ENCODE measurements at places on chromosomes 1 and 21.
A peak's percentile ranks its signal among the peaks of the same experiment; 100 is the strongest.

GRCh38 chr1:20375563-20375962 is 84.9 kb downstream of the VWA5B1 start:
- H3K27me3 ChIP-seq = peaks cover 20% of the 10 kb centered on the region
- H3K4me3 ChIP-seq = no peak overlapping the region
- DNase-seq = no peak

- DNase-seq = no peak
- no peaks in the 10 kb centered on the region for H3K27me3 ChIP-seq
- no peak overlapping the region for H3K27ac ChIP-seq
- H3K4me1 ChIP-seq = peaks cover 23% of the 10 kb centered on the region
- peaks cover 35% of the 10 kb centered on the region for H3K36me3 ChIP-seq
- no peak overlapping the region for H3K4me3 ChIP-seq
These were observed 56.0 kb downstream of the CD247 start for GRCh38 chr1:167462341-167462740.

GRCh38 chr1:188551176-188551575 is 1722.4 kb downstream of the PLA2G4A start:
- no peaks in the 10 kb centered on the region for H3K4me1 ChIP-seq
- DNase-seq = no peak
- H3K36me3 ChIP-seq = no peaks in the 10 kb centered on the region

DNA sequence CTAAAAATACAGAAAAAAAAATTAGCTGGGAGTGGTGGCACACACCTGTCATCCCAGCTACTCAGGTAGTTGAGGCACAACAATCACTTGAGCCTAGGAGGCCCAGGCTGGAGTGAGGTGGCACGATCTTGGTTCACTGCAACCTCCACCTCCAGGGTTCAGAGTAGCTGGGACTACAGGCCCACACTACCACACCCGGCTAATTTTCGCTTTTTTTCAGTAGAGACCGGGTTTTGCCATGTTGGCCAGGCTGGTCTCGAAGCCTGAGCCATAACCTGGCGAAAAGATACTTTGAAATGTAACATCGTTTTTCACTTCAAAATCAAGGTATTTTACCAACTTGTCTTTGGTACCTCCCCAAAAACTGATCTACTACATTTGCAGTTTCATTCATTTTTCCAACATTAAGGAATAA is 6.1 kb downstream of the GAS5 start:
- no peaks in the 10 kb centered on the region for H3K27me3 ChIP-seq
- H3K27ac ChIP-seq = no peak overlapping the region
- H3K4me3 ChIP-seq = no peak overlapping the region

GRCh38 chr21:16071092-16071491 is 341.3 kb downstream of the USP25 start:
- no peak for DNase-seq
- no peaks in the 10 kb centered on the region for H3K36me3 ChIP-seq

- peaks cover 3% of the 10 kb centered on the region for H3K27me3 ChIP-seq
- no peak overlapping the region for H3K4me3 ChIP-seq
- peak; percentile 77 for DNase-seq
- H3K4me1 ChIP-seq = peaks cover 4% of the 10 kb centered on the region
- no peaks in the 10 kb centered on the region for H3K36me3 ChIP-seq
These were observed 266.9 kb downstream of the ASTN1 start for GRCh38 chr1:176897350-176898236.

DNA sequence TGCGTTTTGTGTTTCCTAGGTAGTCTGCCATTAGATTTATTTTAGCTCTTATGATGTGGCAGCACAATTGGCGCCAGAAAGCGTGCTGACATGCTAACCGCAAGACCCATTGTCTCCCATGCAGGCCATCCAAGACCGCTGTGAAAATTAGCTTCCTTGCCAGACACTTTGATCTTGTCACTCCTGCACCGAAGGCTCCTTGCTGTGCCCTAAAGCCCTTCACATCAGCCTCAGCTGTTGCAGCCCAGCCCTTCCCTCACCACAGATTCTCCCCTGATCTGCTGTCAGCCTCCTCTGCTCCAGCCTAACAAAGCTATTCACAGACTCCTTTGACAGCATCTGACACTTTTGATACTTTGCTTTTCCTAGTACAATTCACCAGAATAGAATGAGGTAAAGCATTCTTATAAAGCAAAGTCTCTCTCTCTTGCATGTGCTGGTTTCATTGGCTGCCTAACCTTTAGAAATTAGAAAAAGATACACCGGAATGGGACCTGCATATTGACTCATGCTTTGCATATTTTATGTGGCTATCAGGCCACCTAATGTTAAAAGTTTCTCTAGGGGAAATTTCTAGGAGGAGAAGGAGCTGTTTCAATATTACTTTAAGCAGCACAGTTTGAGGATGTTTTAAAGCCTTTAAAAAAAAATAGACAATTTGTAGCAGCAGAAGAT is 280.3 kb upstream of the FMN2 start:
- no peak overlapping the region for H3K4me3 ChIP-seq
- H3K36me3 ChIP-seq = no peaks in the 10 kb centered on the region
- peaks cover 19% of the 10 kb centered on the region for H3K4me1 ChIP-seq
- H3K27ac ChIP-seq = no peak overlapping the region
- DNase-seq = no peak

- no peaks in the 10 kb centered on the region for H3K27me3 ChIP-seq
- no peak overlapping the region for H3K27ac ChIP-seq
- H3K36me3 ChIP-seq = no peaks in the 10 kb centered on the region
- DNase-seq = no peak
These were observed 23.2 kb downstream of the C1orf94 start for GRCh38 chr1:34199927-34200326.

GRCh38 chr1:26799479-26800142 is 11.9 kb downstream of the PIGV start:
- peak; percentile 67 for DNase-seq
- no peaks in the 10 kb centered on the region for H3K27me3 ChIP-seq
- peak overlapping the region; percentile 89 for H3K27ac ChIP-seq
- peak overlapping the region; percentile 76 for H3K4me3 ChIP-seq

DNA sequence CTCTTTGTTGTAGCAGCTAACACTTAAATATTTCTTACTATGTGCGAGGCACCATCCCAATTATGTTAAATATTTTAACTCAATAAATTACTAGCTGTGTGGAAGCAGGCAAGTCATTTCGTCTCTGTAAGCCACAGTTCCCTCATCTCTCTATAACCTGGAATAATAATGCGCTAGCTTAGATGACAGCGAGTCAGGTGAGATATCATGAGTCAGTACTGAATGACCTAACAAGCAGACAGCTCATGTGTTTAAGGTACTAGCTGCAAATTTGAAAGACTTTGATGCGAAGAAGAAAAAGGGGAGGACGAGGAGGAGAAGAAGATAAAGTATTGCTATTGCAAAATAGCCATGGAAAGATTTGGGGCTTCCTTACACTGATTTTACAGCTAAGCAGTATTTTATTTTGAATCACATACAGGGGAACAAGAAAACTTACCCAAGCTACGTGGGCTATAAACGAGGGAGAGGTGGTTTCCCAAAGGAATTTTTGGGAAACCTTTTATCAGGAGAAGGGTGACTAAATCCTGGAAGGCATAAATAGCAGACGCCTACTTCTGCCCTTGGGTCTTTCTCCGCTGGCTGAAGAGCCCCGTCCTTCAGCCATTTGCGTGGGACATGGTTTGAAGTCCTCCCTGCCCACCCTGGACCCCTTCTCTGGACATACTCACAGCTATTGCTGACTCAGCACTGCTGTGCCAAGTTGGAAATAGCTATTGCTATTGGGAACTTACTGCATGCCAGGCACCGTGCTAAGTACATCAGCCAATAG is 8.9 kb downstream of the CITED4 start:
- H3K27ac ChIP-seq = no peak overlapping the region
- no peak overlapping the region for H3K4me3 ChIP-seq
- no peaks in the 10 kb centered on the region for H3K36me3 ChIP-seq
- H3K4me1 ChIP-seq = peaks cover 8% of the 10 kb centered on the region

DNA sequence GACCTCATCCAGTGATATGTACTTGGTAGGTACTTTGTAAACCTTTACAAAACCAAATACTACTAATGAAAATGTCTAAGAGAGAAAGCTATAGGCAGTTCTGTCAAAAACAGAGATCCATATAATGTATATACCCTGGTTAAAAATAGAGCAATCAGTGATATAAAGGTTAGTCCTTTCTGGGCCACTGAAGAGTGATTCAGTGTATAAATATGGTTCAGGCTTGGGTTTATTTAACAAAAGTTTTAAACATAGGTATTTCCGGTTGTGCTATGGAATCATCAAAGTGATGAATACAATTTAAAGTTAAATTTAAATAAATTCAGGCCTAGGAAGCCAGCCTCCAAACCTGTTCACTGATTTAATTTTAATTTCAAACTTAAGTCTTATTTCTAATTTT is 108.4 kb upstream of the DMRTA2 start:
- DNase-seq = no peak
- H3K4me1 ChIP-seq = peaks cover 10% of the 10 kb centered on the region
- no peak overlapping the region for H3K4me3 ChIP-seq
- H3K27ac ChIP-seq = no peak overlapping the region
- H3K27me3 ChIP-seq = no peaks in the 10 kb centered on the region
- H3K36me3 ChIP-seq = peaks cover 15% of the 10 kb centered on the region

DNA sequence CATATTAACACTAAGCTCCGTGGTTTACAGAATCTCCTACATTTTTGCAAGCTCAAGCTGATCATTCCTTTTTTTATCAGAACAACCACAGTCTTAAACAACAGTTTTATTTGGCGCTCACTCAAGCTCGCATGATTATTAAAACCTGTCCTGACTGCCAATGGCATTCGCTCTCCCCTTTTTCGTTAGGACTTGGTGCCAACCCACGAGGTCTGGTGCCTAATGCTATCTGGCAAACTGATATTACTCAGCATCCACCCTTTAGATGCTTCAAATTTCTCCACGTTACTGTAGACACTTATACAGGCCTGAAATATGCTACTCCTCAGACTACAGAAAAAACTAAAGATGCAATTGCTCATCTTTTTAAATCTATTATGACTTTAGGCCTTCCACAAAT is 23.0 kb upstream of the ITLN1 start:
- no peaks in the 10 kb centered on the region for H3K36me3 ChIP-seq
- H3K27ac ChIP-seq = no peak overlapping the region
- H3K4me3 ChIP-seq = no peak overlapping the region
- DNase-seq = no peak

DNA sequence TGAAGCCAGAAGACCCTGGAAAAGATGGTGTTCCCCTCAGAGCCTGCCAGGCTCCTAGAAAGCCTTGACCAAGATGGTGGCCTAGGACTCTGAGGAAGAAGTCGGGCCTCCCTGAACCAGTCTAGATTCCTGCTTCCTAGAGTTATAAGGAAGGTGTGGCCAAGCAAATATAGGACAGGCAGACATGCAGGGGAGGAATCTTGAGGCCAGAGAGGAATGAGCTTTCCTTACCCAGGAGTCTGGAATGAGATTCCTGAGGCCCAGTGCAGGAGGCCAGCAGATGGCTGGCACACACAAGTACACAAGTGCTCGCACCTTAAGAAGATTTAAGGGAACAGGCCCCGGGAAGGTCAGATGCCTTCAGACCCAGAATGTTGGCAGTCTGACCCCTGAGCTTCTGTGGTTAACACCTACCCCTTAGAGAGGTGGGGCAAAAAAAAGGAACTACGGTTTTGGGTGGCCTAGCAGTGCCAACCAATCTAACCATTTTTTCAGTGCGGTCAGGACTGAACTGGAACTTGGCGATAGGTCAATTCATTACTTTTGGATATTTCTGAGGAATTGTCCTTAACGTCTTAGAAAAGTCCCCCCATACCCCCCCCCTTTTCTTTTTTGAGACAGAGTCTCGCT is 73.3 kb downstream of the MDM4 start:
- peaks cover 2% of the 10 kb centered on the region for H3K4me1 ChIP-seq
- H3K36me3 ChIP-seq = no peaks in the 10 kb centered on the region

DNA sequence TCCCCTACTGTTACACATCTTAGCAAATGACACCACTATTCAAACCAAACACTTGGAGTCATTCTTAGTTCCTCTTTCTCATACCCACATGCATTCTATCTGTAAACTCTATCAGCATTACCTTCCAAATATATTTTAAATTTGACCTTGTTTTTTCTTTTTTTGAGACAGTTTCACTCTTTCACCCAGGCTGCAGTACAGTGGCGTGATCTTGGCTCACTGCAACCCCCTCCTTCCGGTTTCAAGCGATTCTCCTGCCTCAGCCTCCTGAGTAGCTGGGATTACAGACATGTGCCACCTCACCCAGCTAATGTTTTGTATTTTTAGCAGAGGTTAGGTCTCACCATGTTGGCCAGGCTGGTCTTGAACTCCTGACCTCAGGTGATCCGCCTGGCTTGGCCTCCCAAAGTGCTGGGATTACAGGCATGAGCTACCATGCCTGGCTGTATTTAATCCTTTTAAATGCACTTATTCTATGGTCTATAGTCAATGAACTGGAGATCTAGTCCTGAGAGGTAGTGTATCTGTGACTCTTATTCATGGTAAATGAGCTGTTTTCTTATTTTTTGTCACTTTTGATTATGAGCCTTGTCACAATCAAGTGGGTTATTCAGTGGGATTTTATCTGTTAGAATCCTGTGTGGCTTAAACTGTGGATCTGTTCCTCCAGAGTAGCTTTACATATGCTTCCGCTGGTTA is 73.1 kb downstream of the GATAD2B start:
- no peaks in the 10 kb centered on the region for H3K27me3 ChIP-seq
- peaks cover 20% of the 10 kb centered on the region for H3K4me1 ChIP-seq
- DNase-seq = peak; percentile 68
- H3K27ac ChIP-seq = peak overlapping the region; percentile 75

DNA sequence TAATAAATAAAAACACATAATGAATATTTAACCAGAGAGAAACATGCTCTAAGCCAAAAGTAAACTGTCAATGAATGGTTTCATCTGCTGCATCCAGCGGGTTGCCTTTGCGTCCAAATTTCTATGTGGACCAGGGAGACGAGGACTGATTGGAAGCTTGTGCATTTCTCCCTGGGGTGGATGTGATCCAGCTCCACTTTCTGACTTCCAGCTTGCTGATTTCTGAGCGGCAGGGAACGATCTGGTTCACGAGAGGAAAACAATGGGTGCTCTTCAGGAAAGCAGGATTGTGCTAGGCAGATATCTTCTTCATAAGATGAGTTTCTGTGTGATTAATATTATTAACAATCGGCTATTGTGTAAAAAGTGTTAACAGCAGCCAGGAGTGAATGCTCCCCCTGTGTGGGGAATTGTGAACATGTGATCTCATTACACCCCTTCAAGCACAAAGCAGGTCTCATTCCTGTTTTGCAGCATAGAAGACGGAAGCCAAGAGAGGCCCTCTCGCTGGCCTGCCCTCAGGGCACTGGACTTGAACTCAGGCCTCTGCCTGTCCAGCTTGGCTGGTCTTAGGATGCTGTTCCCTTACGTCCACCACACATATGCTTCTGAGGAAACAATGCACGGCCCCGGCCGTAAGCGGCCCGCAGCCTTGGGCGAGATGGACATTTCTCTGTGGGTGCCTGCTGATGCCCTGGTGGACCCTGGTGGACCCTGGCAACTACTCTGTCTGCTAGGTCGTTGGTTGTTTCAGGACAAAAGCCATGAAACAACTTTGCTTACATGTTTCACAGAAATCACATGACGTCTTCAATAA is 183.4 kb upstream of the C1orf174 start:
- H3K4me3 ChIP-seq = no peak overlapping the region
- no peaks in the 10 kb centered on the region for H3K27me3 ChIP-seq
- no peak for DNase-seq
- no peaks in the 10 kb centered on the region for H3K36me3 ChIP-seq

- H3K4me1 ChIP-seq = no peaks in the 10 kb centered on the region
- peaks cover 1% of the 10 kb centered on the region for H3K27me3 ChIP-seq
- no peak overlapping the region for H3K27ac ChIP-seq
- DNase-seq = no peak
- H3K36me3 ChIP-seq = no peaks in the 10 kb centered on the region
- H3K4me3 ChIP-seq = no peak overlapping the region
These were observed 113.4 kb downstream of the DISP1 start for GRCh38 chr1:222928212-222928611.

- peak; percentile 31 for DNase-seq
- H3K4me1 ChIP-seq = peaks cover 14% of the 10 kb centered on the region
- no peaks in the 10 kb centered on the region for H3K36me3 ChIP-seq
- peaks cover 3% of the 10 kb centered on the region for H3K27me3 ChIP-seq
- H3K27ac ChIP-seq = peak overlapping the region; percentile 42
These were observed 14.3 kb upstream of the KCNK1 start for GRCh38 chr1:233599542-233600073.
